ENCODE measurements at places on chromosomes 7 and 10.

DNA sequence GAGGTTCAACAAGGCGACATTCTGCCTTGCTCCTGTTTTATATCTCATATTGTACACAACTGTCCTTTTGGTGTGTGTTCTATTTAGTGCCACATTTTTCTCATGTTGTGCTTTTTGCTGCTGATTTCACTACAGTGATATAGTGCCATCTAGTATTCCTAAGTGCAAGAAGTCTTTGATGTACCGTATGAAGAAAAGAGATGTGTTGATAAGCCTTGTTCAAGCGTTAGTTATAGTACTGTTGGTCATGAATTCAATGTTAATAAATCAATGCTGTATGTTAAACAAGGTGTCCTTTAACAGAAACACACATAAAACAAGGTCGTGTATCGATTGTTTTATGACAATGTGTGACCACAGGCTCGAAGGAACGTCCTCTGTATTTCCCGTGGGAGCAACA, 939.4 kb downstream of the GATA3 start:
- no peak for DNase-seq

DNA sequence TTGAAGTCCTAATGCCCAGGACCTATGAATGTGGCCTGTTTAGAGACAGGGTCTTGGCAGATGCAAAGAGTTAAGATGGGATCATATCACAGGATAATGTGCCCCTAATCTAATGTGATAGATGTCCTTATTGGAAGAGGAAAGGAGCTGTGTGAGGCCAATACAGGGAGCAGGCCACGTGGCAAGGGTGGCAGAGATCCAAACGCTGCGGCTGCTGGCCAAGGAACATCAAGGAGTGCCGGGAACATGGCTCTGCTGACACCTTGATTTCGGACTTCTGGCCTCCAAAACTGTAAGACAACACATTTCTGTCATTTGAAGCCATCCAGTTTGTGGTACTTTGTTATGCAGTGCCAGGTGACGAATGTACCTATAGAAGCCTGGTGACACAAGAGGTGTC, 37.7 kb upstream of the EZH2 start:
- DNase-seq = no peak

GRCh38 chr7:114931656-114932011, 9.7 kb downstream of the MDFIC start:
- no peak for DNase-seq

DNA sequence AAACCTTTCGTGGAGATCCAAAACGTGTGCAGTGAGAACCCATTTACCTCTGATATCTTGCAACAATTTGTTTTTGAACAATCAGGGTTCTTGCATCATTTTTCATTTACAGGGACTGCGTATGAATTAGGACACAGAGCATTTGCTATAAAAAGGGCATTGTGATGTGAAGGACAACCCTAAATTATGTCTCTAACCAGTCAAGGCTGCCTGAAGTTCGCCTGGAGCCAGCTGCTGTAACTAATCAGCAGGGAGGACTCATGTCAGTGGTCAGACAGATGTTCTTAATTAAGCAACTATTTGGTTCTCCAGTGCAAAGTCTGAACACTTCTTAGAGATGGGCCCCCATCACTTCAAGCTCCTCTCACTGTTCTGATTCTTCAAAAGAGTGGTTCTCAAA, 674.8 kb downstream of the KCNMA1 start:
- DNase-seq = no peak

DNA sequence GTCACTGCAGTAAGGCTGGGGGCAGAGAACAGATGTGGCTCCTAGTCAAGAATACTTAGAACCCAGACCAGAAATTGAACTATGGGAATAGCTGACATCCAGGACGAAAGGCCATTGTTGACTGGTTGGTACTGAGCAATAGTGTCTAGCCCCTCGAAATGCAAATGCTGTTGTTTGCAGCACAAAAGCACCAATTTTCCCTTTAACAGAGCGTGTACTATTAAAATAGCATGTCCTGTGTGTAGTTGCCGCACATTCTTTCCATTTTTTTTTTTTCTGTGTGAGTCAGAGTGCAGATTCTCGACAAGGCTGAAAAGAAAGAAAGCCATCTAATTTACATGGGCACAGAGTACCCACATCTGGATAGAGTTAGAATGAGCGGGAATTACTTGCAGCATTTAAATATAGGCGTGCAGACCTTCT, 302.4 kb downstream of the PTEN start:
- no peak for DNase-seq

- DNase-seq = no peak
Measured at GRCh38 chr10:86819567-86819966, 63.1 kb downstream of the BMPR1A start.

- no peak for DNase-seq
Measured at GRCh38 chr10:6226216-6226615, 23.5 kb downstream of the PFKFB3 start.

DNA sequence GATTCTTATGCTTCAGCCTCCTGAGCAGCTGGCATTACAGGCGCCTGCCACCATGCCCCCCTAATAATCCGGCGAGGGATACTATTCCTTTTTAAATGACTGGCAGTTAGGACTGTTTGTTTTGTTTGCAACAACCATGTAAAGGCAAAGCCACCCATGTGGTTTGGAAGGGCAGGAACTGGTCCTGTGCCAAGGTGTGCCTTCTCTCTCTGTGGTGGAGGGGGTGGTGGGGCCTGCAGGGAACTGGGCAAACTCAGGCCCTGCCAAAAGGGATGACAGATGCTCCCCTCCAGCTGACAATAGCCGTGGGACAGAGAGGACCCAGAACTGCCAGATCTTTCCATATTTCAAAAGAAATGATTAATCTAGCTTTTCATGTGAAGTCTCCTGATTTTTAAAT, 23.5 kb upstream of the WAPL start:
- no peak for DNase-seq

DNA sequence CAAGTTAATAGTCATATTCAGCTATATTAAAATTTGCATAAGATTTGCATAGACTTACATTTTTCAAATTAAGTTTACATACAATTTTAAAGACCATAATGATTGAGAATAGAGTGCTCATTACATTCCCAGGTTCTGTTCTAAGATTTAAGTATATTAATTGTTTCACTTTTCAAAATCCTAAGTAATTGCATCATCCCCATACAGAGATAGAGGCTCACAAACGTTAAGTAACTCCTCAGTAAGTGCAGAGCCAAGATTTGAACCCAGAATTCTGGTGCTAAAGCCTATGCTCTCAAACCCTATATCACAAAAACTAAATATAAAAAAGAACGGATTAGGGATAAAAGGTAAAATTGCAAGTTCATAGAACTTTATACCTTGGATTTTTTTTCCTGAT, 2.1 kb downstream of the ITIH5 start:
- no peak for DNase-seq

DNA sequence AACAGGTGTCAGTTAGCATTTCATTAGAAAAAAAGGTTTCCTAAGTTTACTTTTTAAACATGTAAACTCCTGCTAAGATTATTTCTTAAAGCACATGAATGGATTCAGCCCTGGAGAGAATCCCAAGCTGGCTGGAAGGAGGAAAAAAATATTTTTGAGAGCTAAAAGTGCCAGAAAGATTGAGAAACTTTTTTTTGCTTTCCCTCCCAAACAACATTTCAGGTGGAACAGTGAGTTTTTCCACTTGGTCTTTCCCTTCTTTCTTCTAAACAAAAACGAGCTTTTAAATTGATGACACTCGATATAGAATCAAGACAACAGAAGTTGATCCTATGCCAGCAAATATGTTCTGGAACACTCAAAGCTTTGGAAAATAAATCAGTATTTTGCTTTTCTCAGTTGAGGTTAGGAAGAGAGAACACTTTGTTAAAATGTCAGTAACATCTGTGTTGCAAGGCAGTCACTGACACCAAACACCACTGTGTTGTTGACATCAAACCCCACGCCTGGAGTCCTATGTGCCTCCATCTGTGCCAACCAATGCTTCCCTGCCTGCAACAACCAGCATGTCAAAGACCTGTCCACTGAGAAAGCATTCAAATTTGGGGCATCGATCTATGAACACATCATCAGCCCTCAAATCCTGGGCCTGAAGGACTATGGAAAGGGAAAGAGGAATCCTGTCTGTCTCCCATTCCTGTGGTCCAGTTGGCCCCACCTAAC, 22.9 kb upstream of the INSIG1 start:
- DNase-seq = no peak

All from RWPE1 (cell line).